ENCODE measurements at places on chromosomes 7 and 10.
A peak's percentile ranks its signal among the peaks of the same experiment; 100 is the strongest.

- DNase-seq: no peak
Observed at GRCh38 chr10:105706281-105707026, 1065.4 kb downstream of the SORCS3 start.

DNA sequence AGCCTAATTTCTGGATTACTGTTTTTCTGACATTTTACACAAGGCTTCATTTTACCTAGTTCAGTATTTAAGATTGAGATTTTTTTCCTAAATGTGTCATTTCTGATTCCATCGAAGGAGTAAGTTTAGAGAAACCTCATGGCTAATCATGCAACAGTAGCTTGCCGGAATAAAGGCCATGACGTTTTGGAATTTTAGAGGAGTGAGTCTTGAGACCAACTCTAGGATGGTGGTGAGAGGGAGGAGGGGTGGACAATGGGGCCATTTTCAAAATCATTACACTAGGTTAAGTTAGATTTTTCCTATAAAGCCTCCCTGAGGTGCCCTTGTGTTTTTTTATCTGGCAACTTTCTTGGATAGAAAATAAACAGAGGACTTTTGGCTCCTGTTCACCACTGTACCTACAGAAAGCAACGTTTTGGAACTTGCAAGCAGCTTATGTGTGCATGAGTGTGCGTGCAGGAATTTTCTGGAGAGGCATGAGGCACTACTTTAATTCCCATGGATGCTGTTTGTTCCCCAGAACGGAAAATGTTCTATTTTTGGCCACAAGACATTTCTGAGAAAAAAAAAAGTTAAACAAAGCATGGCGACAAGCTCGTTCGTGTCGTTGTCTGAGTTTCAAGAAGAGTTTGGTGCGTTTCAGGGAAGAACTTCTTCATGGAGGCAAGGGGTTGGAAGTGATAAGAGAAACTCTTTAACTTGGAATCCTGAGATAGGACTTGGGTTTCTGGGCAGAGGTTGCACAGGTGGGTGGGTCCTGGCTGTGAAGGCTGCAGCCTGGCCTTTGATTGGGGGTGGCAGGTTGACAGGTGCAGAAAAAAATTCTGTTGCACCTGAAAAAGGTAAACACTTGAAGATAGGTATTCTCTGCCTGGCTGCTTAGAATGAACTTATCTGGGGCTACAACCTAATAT lies 178.1 kb downstream of the PTEN start:
- DNase-seq: no peak

GRCh38 chr7:2498708-2499107 lies 20.9 kb upstream of the LFNG start:
- DNase-seq: no peak

DNA sequence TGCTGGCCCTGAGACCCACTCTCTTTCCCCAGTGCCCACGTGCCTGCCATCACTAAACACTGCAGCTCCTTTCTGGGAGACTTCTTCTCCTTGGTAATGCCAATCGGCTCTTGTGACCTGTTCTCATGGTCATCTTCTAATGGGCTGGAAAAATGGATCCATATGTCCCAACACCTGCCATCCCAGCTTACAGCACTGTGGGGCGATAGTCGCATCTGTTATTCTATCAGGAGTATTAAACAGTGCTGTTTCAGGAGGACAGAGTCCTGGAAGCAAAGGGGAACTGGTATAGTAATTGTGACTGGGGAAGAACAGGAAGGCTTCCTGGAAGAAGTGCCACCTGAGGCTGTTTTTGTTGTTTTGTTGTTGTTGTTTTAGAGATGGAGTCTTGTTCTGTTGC lies 411.2 kb downstream of the GLRX3 start:
- no peak for DNase-seq

GRCh38 chr10:50636618-50637579 lies 13.1 kb upstream of the SGMS1 start:
- no peak for DNase-seq

DNA sequence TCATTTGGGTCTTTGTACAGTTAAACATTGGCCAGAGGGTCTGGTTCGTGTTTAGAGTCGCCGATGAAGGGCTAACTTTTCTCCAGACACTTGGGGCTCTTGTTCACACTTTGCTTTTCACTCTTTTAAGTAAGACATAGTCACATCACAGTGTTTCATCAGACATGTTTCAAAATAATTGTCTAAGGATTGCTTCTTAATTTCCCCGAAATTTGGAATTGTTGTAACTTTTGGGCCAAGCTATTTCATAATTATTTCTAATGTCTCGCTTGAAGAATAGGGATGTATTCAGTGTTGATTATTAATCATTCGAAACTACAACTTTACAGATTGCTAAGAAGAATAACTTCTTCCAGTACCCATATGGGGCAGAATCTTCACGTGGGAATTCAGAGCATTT lies 92.8 kb downstream of the TCF7L2 start:
- no peak for DNase-seq

DNA sequence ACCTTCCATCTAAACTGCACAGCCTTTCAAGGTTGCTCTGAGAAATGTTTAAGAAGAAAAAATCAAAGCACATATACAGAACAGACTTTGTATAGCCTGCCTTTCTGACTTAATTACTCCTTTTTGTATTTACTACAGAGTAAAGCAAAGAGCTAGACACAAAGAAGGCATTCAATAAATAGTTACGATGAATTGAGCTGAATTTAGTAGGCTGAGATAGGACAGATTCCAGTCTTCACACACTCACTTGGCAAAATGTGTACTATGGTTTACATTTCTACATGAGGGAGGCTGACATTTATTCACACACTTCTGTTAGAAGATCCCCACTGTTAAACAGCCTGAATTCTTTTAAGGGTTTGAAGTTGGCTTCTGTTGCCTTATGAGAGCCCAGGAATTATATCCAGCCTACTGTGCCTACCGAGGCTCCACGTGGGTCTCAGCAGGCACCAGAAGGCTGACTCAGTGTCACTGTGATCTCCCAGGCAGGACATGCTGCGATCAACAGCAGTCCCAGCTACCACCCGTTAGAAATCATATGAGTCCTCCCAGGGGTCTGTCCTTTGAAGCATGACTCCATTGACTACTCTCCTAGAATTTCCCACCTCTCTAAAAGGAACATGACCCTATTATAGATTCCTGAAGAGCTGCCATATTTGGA lies 24.5 kb upstream of the SLC25A13 start:
- DNase-seq: no peak

- DNase-seq: peak; percentile 1
Observed at GRCh38 chr10:51960494-51960895, 261.1 kb upstream of the CSTF2T start.

GRCh38 chr10:68901105-68901927 lies at the start of gene DDX50:
Gene DDX50, plus strand, starts transcription at chr10:68901315. Its CDS starts 70 bp downstream, at chr10:68901385.
- peak; percentile 96 for DNase-seq

GRCh38 chr10:103416436-103417147 lies 20.2 kb downstream of the PDCD11 start:
- peak; percentile 31 for DNase-seq

DNA sequence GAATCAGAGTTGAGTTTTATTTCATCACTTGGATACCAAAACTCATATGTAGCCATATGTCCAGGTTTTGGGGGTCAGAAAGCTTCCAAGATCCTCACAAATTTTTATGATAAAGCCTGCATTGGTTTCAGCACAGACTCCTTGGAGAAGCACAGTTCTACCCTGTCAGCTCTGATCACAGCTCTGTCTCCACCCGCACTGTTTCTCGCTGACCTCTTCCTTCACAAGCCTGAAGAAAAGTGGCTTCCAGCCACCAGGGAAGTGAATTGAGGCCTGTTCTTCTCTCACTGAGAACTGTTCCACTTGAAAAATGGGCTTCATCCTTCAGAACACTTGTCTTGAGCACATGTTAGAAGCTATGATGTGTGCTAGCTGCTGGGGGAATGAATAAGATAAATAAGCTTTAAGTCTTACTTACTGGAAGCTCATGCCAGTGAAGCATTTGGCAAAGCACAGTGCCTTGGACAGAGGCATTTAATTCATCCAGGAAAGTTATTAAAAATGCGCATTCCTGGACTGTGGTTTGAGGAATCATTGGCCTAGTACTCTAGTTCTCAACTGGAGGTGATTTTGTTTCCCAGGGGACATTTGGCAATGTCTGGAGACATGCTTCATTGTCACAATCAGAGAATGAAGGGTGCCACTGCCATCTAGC lies 133.6 kb downstream of the BMPER start:
- DNase-seq: no peak

GRCh38 chr10:89625041-89625765 lies 19.8 kb downstream of the PANK1 start:
- DNase-seq: peak; percentile 56

DNA sequence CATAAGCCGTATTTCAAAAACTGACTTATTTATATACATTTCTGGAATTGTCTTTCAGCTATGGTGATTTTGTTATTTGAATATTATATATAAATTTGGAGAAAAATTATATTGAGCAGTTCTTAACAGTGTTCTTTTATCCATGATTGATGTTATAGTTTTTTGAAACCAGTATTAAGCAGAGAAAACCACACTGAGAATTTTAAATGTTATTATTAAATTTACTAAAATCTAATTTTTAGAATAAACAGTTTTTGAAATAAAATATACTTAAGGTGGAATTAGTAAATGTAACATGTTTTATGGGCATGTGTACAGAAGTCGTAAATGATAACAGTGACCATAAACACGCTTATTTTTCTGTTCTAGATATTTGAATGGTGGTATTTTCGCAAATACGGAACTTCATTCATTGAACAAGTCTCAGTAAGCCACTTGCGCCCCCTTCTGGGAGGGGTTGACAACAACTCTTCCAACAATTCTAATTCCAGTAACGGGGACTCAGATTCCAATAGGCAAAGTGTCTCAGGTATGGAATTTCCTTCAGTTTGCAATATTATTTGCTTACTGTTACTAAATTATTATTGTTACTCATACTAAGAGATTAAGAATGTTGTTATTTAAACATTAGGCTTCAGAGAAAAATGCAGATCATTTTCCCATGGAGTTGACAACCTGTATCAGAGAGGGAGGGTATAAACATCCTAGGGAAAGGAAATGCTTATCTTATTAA lies 166.1 kb downstream of the ST7 start:
- no peak for DNase-seq

GRCh38 chr10:33878238-33878786 lies 543.8 kb upstream of the NRP1 start:
- no peak for DNase-seq

- DNase-seq: no peak
Observed at GRCh38 chr7:103689255-103689654, 243.2 kb upstream of the SLC26A5 start.

DNA sequence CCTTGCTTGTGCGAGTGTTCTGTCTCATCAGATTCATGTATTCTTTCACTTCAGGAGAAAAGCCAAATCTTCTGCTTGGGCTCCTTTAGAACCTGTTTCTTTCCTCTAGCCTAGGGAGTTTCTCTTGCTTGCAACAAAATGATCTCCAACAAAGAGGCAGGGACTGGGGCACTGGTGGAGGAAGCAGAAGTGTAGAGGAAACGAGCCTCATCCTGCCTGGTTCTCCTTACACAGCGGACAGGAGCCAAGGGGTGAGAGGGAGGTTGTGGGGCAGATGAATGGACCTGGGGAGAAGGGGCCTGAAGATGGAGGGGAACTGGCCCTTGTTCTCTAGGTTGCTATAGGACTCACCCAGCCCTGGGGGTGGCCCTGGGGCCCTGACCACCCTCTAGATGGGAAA lies 141.1 kb downstream of the PKD1L1 start:
- DNase-seq: no peak

GRCh38 chr7:80346704-80347103 lies 165.2 kb downstream of the GNAT3 start:
- peak; percentile 86 for DNase-seq

DNA sequence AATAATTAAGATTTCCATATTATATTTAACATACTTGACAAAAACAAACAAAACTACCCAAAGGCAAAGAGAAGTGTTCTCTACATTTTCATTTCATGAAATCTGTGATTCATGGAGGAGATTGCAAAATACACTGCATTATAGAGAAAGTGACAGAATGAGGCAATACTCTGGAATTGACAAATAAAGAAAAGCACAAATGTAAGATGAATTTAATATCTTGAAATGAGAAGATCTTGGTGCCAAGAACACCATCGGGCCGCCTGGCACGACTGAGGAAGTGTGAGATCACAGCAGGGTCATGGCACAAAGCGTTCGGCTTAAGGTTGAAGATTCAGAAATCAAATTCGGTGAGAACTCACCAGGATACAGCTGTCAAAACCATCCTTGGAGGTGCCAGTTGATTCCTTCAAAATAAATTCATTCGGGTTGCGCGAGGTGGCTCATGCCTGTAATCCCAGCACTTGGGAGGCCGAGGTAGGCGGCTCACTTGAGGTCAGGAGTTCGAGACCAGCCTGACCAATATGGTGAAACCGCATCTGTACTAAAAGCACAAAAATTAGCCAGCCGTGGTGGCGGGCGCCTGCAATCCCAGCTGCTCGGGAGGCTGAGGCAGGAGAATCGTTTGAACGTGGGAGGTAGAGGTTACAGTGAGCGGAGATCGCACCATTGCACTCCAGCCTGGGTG lies 174.0 kb upstream of the PFKP start:
- no peak for DNase-seq

DNA sequence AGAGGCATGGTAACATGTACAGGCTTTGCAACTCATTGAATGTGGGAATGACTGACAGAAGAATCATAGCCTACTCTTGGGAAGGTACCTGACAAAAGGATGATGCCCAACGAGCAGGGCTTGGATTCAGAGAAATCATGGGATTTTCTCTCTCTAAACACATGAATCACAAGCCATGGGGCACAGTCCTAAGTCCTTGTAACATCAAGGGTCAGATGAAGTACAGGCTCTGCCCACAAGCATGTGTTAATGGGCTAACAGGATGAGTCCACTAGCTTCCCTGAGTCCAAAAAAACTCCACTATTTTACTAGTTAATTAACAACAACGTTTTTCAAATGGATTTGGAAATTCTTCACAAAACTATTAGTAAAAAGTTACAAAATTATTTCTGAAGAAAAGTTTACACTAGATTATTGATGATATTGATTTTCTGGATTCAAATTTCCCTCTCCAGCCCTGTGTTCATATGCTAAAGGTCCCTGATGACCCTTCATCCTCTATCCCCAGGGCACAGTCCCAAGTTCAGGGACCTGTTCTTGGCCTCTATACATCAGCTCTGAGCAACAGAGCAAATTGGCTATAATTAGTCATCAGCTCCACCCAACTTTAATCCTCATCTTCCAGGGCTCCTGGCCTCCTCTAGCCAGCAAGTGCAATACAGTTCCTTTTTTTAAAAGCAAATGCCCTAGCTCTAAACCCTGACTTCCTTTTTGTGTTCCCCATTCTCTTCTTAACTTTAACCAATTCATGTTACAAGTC lies 99.8 kb downstream of the GSAP start:
- no peak for DNase-seq

GRCh38 chr10:36766415-36766810 lies 359.0 kb upstream of the ANKRD30A start:
- DNase-seq: no peak

- no peak for DNase-seq
Observed at GRCh38 chr10:30986053-30986555, 45.6 kb downstream of the ZNF438 start.

DNA sequence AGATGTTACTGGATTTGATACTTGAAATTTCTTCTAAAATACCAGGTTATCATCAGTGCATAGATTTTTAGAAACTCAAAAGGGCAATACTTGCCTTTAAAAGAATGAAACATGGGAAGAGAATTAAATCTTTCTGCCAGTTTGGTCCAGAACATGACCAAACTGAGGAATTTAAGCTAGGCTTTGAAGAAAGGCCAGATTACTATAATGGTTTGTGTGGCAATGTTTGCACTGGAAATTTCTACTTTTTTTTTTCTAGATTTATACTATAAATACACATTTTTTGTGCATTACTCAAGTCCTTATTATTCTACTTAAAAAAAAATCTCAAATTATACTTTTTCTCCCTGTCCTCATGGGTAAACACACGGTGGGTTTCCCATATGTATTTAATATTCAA lies 9.2 kb downstream of the MKX start:
- DNase-seq: no peak

GRCh38 chr7:93949423-93949822 lies 27.9 kb downstream of the GNG11 start:
- DNase-seq: peak; percentile 26
